Thoracic aorta (tissue), 2 donors: ENCODE measurements at places on chromosomes 7 and 10. TPM values are rescaled to one million over a fixed set of nuclear protein-coding genes. Genes with fewer than 3 reads are reported as not detected.

DNA sequence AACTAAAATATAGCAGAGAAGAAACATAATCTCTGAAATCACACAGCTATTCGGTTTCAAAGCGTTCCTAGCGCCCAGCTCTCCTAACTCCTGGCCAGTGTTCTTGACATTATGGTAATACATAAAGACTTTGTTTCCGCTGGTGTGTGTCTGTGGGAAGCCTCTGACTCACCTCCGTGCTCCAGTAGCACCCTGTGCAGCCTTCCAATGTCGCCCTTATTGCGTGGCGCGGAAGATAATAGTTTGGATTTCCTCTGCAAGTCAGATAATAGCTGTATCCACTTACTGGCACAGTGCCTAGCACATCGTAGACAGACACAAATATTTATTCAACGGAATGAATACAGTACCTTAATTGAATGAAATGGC lies 570 bp downstream of the BMS1 start:
- no peak for DNase-seq

The SLC26A3 gene
- not detected for total RNA-seq

DNA sequence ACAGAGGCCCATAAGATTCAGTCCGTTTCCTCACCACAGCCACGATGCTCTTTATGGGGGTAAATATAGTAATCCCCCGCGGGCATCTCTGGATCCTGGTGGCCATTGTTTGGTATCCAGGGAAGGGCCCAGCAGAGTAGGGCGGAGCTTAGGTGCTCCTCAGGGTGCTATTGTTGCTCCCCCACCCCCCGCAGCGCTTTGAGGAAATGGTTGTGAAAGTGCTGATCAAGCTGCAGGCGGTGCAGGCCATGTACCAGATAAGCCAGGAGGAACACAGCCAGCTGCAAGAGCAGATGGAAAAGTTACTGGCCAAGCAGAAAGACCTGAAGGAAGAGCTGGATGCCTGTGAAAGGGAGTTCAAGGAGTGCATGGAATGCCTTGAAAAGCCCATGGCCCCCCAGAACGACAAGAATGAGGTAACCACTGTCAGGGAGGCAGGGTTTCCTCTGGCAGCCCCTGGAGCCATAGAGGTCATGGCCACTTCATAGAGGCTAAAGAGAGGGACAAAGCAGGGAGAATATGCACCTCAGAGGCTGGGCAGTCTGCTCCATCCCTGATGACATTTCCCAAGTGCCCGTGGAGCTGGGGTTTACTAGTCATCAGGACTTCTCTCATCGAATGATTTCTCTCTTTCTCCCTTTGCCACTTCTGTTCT lies 17.6 kb upstream of the FLNC start:
- no peak for DNase-seq

GRCh38 chr10:7410301-7410861 lies 453 bp downstream of the SFMBT2 start:
- no peak for DNase-seq

GRCh38 chr7:4208586-4208985 lies 473.5 kb upstream of the FOXK1 start:
- DNase-seq, result no peak

GRCh38 chr7:41869091-41869490 lies 166.2 kb upstream of the INHBA start:
- DNase-seq, result no peak

The LRRC4 gene
- 0.85 TPM for total RNA-seq

The IFIT2 gene
- total RNA-seq, result 17.1 TPM

The GBX1 gene
- not detected for total RNA-seq

The TMEM176B gene
- 21.0 TPM for total RNA-seq

DNA sequence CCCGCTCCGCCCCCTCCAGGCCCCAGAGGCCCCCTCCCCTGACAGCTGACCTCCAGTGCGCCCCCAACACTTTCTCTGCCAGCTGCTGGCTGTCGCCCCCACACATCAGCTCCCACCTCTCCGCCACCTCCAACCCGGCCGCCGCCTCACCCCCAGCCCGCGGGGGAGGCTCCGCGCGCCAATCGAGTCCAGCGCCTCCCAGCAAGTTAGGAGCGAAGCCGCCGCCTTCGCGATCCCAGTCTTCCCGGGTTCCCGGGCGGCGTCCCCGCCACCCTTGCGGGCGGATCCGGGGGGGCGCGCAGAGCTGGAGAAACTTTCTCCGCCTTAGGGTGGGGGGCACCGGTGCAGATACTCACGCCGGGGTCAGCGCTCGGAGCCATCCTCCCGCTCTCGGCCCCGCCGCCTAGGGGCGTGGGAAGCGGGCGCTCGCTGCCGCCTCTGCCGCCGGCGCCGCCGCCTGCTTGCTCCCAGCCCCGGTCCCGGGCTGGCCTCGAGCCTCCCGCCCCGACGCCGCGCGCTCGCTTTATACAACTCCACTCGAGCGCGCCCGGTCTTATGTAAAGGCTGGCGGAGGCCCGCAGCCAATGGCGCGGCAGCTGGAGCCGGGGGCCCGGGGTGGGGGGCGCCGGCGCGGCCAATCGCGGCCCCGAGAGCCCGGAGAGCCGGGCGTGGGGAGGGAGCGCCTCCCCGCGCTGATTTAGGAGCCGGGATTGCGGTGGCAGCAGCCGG lies at the start of gene CRTAC1:
Gene CRTAC1, minus strand, starts transcription at position 529 of the 729 bp plus-strand sequence. Its CDS starts 149 bp downstream, at position 380.
- DNase-seq, result peak; percentile 6

DNA sequence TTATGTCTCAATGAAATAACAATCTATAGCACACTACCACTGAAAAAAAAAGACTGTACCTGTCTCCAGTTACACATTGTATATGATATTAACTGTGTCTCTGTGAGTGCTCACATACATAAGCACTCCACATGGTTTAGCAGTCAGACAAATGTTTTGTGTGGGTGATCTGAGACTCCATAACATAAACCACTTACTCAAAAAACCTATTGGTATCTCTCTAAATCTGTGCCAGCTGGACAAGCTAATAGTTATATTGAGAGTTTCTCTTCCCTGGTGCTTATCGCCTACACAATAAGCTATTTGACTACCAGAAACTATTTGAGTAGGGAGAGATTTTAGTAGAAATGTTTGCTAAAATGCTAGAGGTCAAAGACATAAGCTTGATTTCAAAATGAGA lies 190.1 kb upstream of the AGR3 start:
- DNase-seq, result no peak

- DNase-seq, result no peak
These were observed 70.8 kb upstream of the ASAH2 start for GRCh38 chr10:50322077-50322476.

DNA sequence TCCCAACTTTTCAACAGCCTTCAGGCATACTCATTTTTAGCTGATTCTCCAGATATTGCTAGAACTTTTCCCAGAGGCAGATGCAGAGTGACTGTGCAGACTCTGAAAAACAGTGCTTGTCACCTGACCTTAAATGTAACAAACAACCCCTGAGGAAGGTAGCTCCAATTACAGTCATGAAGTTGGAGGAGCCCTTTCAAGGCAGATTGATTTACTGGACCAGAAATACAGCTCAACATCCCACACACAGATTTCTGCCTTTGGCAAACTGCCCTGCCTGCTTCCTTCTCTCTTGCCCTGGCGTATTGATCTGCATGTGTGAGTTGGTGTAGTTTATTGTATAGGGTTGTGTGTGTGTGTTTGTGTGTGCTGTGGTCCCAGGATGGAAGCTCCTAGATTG lies 38.5 kb downstream of the PYROXD2 start:
- DNase-seq, result no peak

DNA sequence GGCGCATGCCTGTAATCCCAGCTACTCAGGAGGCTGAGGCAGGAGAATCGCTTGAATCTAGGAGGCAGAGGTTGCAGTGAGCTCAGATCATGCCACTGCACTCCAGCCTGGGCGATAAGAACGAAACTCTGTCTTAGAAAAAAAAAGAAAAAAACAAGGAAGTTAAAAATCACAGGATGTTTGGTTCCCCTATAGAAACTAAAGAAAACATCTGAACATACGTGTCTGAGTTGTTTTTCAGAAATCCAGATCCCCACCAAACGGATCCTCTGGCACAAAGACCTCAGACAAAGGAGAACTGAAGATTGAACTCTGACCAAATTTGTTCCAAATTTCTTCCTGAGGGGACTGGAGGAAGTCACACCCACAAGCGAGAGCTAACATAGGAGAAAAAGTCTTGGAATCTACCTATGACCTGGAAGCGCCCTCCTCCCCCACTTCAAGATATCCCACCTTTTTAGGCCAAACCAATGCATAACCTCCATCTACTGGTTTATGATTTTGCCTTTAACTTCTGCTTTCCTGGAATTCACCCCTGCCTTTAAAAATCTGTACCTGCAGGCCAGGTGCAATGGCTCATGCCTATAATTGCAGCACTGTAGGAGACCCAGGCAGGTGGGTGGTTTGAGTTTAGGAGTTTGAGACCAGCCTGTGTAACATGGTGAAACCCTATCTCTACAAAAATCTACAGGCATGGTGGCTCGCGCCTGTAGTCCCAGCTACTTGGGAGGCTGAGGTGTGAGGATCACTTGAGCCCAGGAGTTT lies 19.7 kb upstream of the SIRT1 start:
- no peak for DNase-seq

The SLC26A5 gene
- total RNA-seq, result not detected

- DNase-seq, result no peak
These were observed at the start of gene EPHB4 for GRCh38 chr7:100827330-100828226. Gene EPHB4, minus strand, starts transcription at chr7:100827523. Its CDS starts 493 bp downstream, at chr7:100827030.

GRCh38 chr7:67493366-67493765 lies 496.7 kb downstream of the TYW1 start:
- no peak for DNase-seq

The FKBP6 gene
- not detected for total RNA-seq
